ENCODE measurements at places on chromosomes 16 and 17. TPM values are rescaled to one million over a fixed set of nuclear protein-coding genes. Genes with fewer than 3 reads are reported as not detected.
A peak's percentile ranks its signal among the peaks of the same experiment; 100 is the strongest.

DNA sequence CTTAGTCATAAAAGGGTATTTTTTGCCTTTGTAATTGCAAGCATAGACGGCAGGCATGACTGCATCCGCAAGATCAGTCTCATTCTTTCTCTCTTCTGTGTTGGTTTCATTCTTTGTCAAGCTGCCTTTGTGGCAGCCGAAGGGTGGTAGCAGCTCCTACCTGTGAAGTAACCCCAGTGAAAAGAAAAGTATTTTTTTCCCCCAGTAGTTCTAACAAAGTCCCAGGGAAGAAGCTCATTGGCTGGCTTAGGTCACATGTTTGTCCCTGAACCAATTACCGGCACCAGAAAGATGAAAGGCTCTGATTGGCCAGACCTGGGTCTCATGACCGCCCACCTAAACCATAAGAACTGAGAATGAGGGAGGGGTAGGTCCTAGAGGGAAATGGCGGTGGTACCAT is 110.7 kb downstream of the RAP1GAP2 start:
- no peak for DNase-seq

DNA sequence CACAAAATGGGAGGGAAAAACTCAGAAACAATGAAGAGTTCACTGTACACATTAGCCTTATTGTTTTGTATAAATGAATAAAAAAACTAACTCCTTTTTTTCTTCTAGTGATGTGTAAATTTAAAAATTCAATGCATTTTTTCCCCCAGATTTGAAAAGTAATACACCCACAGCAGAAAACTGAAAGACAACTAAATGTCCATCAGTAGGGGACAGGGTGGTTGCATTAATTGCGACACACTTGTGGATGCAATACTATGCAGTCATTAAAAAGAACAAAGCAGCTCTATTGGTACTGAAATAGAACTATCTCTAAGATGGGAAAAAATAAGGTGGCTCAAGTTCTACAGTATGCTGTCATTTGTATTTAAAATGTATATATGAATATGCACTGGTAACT is 13.7 kb upstream of the WIPI1 start:
- no peak for DNase-seq

GRCh38 chr17:39461926-39462569 is 762 bp downstream of the CDK12 start:
- no peak for DNase-seq

- no peak for DNase-seq
Measured at GRCh38 chr17:20045476-20045875, 36.3 kb downstream of the SPECC1 start.

DNA sequence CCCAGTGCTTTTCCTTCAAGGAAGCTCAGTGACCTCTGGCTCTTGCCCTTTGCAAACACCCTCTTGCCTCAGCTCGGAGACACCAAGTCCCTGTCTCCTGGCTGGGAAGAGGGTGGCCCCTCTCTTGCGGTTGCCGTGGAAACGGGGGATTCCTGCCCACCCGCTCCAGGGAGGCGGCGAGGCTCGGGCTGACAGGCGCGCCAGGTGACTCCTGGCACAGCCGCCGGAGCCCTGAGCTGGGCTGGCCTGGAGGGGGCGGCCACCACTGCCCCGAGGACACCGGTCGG is 71.4 kb downstream of the ABR start:
- DNase-seq, result no peak

DNA sequence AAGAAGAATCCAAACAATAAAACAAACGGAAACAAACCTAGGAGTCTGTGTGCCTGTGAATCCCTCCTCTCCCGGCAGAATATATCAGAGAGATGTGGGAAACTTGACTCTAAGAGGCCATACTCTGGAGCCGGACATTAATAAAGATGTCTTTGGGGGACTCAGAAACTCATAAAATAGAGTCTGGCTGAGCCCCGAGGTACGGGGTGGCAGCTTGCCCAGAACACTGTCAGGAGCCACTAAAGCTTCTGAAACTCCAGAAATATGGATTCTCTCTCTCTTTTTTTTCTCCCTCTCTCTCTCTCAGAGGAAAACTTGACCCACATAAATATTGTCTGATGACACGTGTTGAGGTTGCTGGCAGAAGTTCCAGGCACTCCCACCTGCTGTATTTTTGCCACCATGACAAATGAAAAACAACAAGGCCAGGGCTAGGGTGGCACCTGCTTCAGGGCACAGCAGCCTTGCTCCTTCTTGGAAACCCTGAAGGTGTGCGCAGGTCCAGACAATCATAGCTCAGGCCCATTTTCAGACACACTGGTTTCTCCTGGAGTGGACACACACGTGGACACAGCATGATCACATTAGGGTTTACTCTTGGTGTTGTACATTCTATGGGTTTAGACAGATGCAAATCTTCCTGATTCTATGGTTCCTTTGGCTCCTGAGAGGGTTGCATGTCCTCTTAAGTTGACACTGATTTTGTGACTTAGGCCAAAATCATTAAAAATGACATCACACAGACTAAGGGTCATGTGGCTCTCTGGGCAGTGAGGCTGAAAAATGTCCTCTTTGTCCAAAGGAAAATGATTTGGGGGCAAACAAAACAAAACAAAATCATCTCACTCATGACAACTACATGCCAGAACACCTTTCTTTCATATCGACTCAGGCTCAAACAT is 282.6 kb upstream of the IRX3 start:
- DNase-seq, result no peak

DNA sequence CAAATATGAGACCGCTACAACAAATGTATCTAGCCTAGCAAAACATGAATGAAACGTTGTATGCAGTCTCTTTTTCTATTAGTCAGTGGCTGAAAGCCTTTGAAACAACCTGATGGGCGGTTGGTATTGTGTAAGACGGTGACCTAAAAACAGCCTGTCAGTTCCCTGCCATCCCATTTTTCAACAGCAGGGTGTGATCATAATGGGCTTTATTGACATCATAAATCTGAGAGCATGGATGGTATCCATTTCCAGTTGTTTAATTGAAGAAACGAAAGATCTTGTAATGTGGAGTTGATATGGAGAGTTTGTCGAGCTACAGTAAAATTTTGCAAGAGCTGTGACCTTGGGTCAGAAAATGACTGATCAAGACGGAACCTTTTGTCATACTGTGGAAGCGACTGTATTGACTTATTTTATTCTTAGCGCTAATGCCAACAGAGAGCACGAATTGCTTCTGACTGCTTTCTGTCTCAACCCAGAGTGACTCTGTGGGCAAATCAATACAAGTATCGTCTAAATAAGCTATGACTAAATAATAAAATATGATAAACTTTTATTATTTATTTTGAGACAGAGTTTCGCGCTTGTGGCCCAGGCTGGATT is 12.3 kb upstream of the MEIOB start:
- DNase-seq, result no peak

- DNase-seq, result no peak
Measured at GRCh38 chr17:20092261-20092867, 83.2 kb downstream of the SPECC1 start.

- DNase-seq, result no peak
Measured at GRCh38 chr16:6926341-6926740, 406.3 kb upstream of the RBFOX1 start.

GRCh38 chr16:78321620-78322360 is 222.3 kb downstream of the WWOX start:
- no peak for DNase-seq

- peak; percentile 83 for DNase-seq
Measured at GRCh38 chr16:527015-527903, at the start of gene CAPN15. Gene CAPN15 (plus strand): TSS chr16:527712. CDS start chr16:546839, 19,127 bp downstream.

- no peak for DNase-seq
Measured at GRCh38 chr16:73205153-73205886, 157.4 kb upstream of the ZFHX3 start.

GRCh38 chr17:65355246-65355645 is 206.2 kb downstream of the AXIN2 start:
- DNase-seq, result no peak

Gene TEX19
- 0.40 TPM for total RNA-seq

Gene CDH8
- total RNA-seq, result 0.04 TPM

Gene ZDHHC1
- 11.0 TPM for total RNA-seq

Gene GINS2
- total RNA-seq, result 1.6 TPM

Gene TANC2
- total RNA-seq, result 6.9 TPM

Gene DBF4B
- total RNA-seq, result 2.1 TPM

Gene PSMD12
- 52.0 TPM for total RNA-seq

Gene PRR35
- not detected for total RNA-seq

Gene BANP
- total RNA-seq, result 18.5 TPM

Measured in gastrocnemius medialis (tissue), 4 donors.